Sciatic nerve (tissue), 2 donors: ENCODE measurements at places on chromosomes 7 and 10. TPM values are rescaled to one million over a fixed set of nuclear protein-coding genes. Genes with fewer than 3 reads are reported as not detected.

DNA sequence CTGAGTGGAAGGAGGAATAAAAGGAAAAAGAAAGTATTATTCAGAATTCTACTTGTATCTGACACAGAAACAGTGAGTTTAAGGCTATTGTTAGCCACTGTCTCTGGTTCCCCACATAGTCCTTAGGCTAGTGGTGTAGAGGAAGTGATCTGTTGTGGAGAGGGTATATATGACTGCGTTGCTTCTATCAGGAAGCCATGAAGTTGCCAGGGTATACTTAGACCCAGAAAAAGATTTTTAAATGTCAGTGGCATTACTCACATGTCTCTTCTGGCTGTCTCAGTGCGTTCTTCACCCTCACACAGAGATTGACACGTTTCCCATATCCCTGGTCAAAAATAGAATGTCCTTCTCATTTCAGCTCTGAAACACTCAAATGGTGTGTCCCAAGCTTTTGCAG, 72.7 kb downstream of the SEM1 start:
- DNase-seq = no peak

Gene WEE2
- total RNA-seq = not detected

DNA sequence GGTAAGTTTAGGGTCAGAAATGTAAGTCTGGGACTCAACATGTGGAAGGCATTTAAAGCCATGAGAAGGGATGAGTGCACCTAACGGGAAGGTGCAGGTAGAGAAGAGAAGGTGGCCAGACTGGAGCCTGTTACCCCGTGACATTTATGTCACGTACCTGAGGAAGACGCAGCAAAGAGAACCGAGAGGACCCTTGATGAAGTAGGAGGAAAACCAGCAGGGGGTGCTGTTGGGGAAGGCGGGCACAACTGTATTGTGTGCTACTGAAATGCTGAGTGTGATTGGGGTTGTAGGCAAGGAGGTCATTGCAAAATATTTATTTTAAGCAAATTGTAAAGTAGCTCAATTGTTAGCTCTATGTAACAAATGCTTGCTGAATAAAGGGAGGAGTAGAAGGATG, 338.2 kb upstream of the PRKCQ start:
- DNase-seq = peak; percentile 75

GRCh38 chr7:27125986-27126394, 4.6 kb downstream of the HOXA4 start:
- no peak for DNase-seq

- no peak for DNase-seq
Observed at GRCh38 chr7:139099172-139099947, 10.2 kb downstream of the ZC3HAV1 start.

Gene WNT8B
- total RNA-seq = not detected

- no peak for DNase-seq
Observed at GRCh38 chr10:3006607-3007006, 60.7 kb upstream of the PFKP start.

DNA sequence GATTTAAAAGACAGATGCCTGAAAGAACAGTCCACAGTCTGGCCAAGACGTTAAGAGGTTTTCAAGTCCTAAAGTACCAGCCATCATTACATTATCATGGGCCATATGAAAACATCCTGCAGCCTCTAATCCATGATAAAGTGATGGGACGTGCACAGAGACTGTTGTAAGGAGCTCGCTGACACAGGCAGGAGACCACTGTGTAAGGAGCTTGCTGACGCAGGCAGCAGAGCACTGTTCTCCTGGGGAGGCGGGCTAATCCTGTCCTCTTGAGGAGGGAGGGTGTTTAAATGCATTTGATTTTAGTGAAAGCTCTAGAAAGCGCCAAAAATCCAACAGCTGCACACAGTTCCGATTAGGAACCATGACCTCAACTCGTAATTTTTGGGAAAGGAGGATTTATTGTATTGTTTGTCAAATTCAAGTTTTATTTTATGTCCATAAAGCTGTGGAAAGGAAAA, 16.9 kb downstream of the SVIL start:
- DNase-seq = no peak
